Stimulated activated CD8-positive, alpha-beta memory T cell treated with anti-CD3 and anti-CD28 coated beads, Interleukin-12 subunit alpha, Interleukin-12 subunit beta, amount 100 ng/mL, for 4 hours (primary cell): ENCODE measurements at places on chromosomes 3 and 15.

GRCh38 chr15:83991163-83991562 lies 244.4 kb upstream of the GOLGA6L4 start:
- no peak for DNase-seq

GRCh38 chr3:70854108-70854507 lies 541.7 kb upstream of the MDFIC2 start:
- DNase-seq: no peak

GRCh38 chr3:133767607-133768006 lies 21.4 kb downstream of the TF start:
- DNase-seq: no peak

GRCh38 chr3:100710261-100710968 lies 1.1 kb downstream of the TFG start:
- no peak for DNase-seq

- no peak for DNase-seq
Observed at GRCh38 chr15:32041294-32041693, 11.0 kb downstream of the CHRNA7 start.

DNA sequence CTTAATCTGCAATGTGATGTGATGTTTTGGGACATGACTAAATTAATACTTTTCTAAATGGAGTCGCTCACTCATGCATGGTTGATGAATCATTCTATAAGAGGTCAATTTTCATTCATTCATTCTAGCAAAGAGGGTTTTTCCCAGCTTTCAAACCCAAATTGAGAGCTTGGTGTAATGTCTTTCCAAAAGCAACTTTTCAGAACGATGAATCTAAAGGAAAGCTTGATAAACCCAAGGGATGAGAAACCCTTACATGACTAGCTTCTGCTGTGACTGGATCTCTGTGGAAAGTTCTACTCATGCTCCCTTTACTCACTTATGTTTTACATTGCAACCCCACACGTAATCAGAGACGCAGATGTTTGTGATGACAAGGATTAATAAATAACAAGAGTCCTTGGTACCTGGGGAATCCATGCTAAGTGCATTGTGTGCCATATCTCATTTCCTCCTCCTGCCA lies 47.7 kb downstream of the PDZRN3 start:
- DNase-seq: no peak
